MCF 10A (cell line): ENCODE measurements at places on chromosomes 3 and 15. TPM values are rescaled to one million over a fixed set of nuclear protein-coding genes. Genes with fewer than 3 reads are reported as not detected.

Gene PRICKLE2
- 9.6 and 11.4 TPM in 2 replicates for total RNA-seq

Gene WDR49
- 0.54 and 0.98 TPM in 2 replicates for total RNA-seq

Gene ALDH1A3
- 3.4 and 4.3 TPM in 2 replicates for total RNA-seq

Gene ADAMTSL3
- total RNA-seq = 1.2 TPM in 2 replicates

Gene AMT
- total RNA-seq = 3.7 and 4.9 TPM in 2 replicates

Gene KIF9
- 6.7 and 9.5 TPM in 2 replicates for total RNA-seq

Gene TTLL13
- 0.47 TPM in 1 of 2 replicates, not detected in the other for total RNA-seq

Gene SLC2A2
- not detected in 2 replicates for total RNA-seq

DNA sequence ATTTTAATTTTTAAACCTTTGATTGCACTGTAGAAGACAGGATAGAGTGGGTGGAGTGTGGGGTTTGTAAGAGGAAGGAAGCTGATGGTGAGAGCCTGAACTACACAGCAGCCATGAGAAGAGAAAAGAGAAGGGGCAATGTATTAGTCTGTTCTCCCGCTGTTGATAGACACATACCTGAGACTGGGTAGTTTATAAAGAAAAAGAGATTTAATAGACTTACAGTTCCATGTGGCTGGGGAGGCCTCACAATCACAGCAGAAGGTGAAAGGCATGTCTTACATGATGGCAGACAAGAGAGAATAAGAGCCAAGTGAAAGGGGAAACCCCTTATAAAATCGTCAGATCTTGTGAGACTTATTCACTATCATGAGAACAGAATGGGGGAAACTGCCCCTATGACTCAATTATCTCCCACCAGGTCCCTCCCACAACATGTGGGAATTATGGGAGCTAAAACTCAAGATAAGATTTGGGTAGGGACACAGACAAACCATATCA lies 37.3 kb downstream of the STARD5 start:
- H3K27ac ChIP-seq = no peak overlapping the region
- no peak for DNase-seq
- peaks cover 3% of the 10 kb centered on the region for H3K4me1 ChIP-seq
- peaks cover 17% of the 10 kb centered on the region for H3K27me3 ChIP-seq
- H3K4me3 ChIP-seq = no peak overlapping the region

GRCh38 chr15:75639709-75640482 lies at the start of gene IMP3:
TSS of gene IMP3 (minus strand) at chr15:75640224. CDS start at chr15:75640168, 56 bp downstream.
- peaks cover 33% of the 10 kb centered on the region for H3K36me3 ChIP-seq
- H3K27ac ChIP-seq = peak within 1 kb of the TSS; percentile 70
- no peaks in the 10 kb centered on the region for H3K27me3 ChIP-seq
- H3K4me1 ChIP-seq = peaks cover 18% of the 10 kb centered on the region
- peak; percentile 98 for DNase-seq

DNA sequence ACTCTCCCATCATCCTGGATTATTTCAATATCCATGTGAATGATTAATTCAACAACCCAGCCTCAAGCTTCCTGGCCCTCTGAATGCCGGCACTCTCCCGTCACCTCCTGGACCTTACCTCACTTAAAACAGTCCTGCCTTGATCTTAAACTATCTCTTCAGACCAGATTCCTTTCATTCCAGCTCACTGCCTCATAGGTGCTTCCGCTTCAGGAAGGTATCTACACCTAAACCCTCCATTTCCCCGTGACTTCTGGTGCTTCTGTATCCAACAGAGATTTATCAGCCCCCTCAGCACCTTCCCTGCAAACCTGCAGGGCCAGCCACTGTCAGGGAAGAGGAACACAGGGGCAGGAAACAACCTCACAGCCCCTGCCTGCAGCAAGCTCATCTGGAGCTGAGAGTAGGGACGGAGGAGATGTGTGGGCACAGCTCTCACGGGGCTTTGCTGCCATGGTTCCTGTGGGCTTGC lies 98.9 kb upstream of the TJP1 start:
- H3K4me3 ChIP-seq = peak overlapping the region; percentile 60
- no peaks in the 10 kb centered on the region for H3K36me3 ChIP-seq

DNA sequence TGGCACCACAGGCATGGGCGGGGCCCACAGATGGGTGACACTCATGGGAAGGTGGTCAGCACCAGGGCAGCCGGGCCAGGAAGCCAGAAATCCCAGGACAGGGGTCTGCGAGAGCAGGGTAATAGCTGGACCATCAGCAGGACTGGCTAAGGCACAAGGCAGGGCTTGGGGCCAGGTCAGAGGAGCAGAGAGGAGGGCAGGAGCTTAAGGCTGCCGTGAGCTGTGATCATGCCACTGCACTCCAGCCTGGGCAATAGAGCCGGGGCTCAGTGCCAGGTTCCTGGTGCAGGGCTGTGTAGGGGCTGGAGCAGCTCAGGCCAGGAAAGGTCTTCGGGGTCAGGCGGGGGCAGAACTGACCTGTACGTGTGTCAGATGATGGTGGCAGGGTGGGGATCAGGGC lies 64.2 kb upstream of the LINGO1 start:
- H3K36me3 ChIP-seq = no peaks in the 10 kb centered on the region
- H3K4me1 ChIP-seq = no peaks in the 10 kb centered on the region
- H3K27me3 ChIP-seq = peaks cover 72% of the 10 kb centered on the region
- no peak overlapping the region for H3K27ac ChIP-seq

- H3K27me3 ChIP-seq = no peaks in the 10 kb centered on the region
- H3K36me3 ChIP-seq = no peaks in the 10 kb centered on the region
- peak; percentile 1 for DNase-seq
- no peaks in the 10 kb centered on the region for H3K4me1 ChIP-seq
These were observed 375.8 kb upstream of the ARPP21 start for GRCh38 chr3:35263477-35263876.

DNA sequence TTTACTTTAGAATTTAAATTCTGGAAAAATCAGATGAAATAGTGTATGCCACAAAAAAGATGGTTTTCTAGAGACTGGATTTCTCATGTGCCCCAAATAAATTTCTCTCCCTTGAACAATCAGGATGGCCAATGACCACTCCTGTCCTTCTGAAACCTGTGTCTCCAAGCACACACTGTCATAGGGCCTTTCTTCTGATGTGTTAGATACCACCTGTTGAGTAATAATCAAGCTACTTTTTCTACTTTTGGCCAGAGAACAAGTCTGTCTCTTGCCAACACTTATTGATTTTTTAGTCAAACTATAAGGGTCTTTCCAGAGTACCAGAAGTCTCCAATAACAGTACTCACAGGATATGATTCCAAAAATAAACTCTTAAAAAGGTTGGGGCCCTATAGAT lies 16.1 kb upstream of the TFG start:
- H3K4me1 ChIP-seq = peaks cover 11% of the 10 kb centered on the region
- peaks cover 4% of the 10 kb centered on the region for H3K36me3 ChIP-seq
- no peak overlapping the region for H3K4me3 ChIP-seq
- no peak overlapping the region for H3K27ac ChIP-seq

DNA sequence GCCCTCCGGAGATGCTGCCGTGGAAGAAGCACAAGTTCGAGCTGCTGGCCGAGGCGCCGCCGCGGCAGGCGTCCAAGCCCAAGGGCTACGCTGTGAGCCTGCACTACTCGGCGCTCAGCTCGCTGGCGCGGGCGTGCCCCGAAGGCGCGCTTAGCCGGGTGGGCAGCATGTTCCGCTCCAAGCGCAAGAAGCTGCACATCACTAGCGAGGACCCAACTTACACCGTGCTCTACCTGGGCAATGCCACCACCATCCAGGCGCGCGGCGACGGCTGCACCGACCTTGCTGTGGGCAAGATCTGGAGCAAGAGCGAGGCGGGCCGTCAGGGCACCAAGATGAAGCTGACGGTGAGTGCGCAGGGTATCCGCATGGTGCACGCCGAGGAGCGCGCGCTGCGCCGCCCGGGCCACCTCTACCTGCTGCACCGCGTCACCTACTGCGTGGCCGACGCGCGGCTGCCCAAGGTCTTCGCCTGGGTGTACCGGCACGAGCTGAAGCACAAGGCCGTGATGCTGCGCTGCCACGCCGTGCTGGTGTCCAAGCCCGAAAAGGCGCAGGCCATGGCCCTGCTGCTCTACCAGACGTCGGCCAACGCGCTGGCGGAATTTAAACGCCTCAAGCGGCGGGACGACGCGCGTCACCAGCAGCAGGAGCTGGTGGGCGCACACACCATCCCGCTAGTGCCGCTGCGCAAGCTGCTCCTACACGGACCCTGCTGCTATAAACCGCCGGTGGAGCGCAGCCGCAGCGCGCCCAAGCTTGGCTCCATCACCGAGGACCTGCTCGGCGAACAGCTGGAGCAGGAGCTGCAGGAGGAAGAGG lies 1.3 kb downstream of the FAM43A start:
- H3K36me3 ChIP-seq = no peaks in the 10 kb centered on the region
- no peak for DNase-seq
- peaks cover 40% of the 10 kb centered on the region for H3K4me1 ChIP-seq
- no peaks in the 10 kb centered on the region for H3K27me3 ChIP-seq

- H3K4me3 ChIP-seq = no peak overlapping the region
- peaks cover 20% of the 10 kb centered on the region for H3K27me3 ChIP-seq
- H3K27ac ChIP-seq = no peak overlapping the region
- H3K36me3 ChIP-seq = peaks cover 5% of the 10 kb centered on the region
- H3K4me1 ChIP-seq = peaks cover 4% of the 10 kb centered on the region
These were observed 149.3 kb upstream of the CTDSPL start for GRCh38 chr3:37712421-37712820.

DNA sequence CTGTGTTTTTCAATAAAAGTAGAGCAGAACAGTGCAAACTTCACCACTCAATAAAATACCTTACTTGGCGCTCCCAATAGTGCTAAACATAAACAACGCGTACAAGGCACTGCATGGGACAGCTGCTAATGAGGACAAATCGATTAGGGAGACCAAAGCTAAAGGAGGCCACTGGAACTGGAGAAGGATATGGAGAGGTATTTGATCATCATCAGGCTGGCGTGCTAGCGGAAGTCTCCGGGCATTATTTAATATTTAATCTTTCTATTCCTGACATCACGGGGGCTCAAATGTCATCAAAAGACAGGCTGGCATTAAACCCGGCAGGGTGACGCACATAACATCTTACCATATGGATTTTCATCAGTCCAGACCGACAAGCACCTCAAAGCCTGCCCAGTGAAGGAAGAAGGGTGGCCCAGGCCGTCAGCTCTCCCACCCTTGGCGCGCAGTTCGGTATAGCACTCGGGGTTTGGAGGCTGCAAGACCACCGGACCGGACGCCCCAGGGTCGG lies 604 bp downstream of the CCPG1 start:
- peak overlapping the region; percentile 86 for H3K27ac ChIP-seq
- peak overlapping the region; percentile 82 for H3K4me3 ChIP-seq
- peaks cover 19% of the 10 kb centered on the region for H3K4me1 ChIP-seq
- DNase-seq = no peak
- H3K27me3 ChIP-seq = no peaks in the 10 kb centered on the region

DNA sequence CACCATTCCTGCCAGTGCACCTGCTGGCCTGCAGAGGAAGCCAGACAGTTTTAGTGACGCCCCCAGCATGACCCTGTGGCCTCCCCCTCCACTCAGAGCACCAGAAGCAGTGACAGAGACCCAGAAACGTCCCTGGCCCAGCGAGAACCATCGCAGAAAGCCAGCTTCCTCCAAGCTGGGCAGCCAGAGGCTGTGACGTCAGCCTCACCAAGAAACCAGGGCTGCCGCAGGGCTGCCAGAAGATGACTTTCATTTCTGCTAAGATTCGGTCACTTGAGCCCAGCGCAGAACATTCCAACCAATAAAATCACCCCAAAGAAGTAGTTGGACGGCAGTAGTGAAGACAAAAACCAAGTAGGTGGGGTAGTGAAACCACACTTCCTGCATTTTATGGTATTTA lies 29.6 kb upstream of the RPL32 start:
- H3K27me3 ChIP-seq = peaks cover 20% of the 10 kb centered on the region
- H3K36me3 ChIP-seq = no peaks in the 10 kb centered on the region
- no peak overlapping the region for H3K4me3 ChIP-seq
- DNase-seq = no peak

- no peaks in the 10 kb centered on the region for H3K36me3 ChIP-seq
- H3K27ac ChIP-seq = no peak overlapping the region
- no peak for DNase-seq
- peaks cover 6% of the 10 kb centered on the region for H3K4me1 ChIP-seq
- H3K27me3 ChIP-seq = no peaks in the 10 kb centered on the region
These were observed 96.5 kb downstream of the KCNAB1 start for GRCh38 chr3:156216852-156217251.

- H3K4me1 ChIP-seq = peaks cover 10% of the 10 kb centered on the region
- no peak for DNase-seq
- H3K27me3 ChIP-seq = no peaks in the 10 kb centered on the region
- no peaks in the 10 kb centered on the region for H3K36me3 ChIP-seq
- no peak overlapping the region for H3K27ac ChIP-seq
These were observed 810 bp upstream of the MEF2A start for GRCh38 chr15:99565049-99565298.

DNA sequence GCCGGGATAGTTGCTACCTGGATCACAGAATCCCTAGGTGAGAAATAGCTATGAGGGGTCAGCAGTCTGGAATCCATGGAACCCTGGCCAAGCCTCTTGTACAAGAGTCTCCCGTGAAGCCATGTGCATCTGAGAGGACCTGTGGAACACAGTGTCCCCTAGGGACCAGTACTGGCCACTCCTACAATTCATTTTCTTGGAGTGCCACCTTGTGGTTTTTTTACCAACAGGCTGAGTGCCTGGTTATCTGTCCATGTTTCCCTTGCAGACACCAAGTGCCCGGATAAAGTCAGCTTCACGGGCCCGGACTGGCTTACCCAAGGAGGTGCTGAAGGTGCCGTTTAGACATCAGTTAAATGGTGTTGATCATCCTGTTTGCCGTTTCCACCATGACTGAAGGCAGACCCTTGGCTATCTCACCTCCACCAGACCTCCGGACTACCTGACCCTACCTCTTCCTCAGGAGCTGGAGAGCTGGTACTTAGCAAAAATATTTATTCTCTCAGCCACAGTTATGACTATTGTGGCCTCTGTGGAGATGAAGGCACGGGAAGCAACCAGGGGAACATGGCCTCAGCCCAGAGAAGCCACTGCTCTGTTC lies 93.9 kb downstream of the RBPMS2 start:
- H3K4me3 ChIP-seq = no peak overlapping the region
- H3K27ac ChIP-seq = no peak overlapping the region
- no peaks in the 10 kb centered on the region for H3K27me3 ChIP-seq
- peaks cover 78% of the 10 kb centered on the region for H3K36me3 ChIP-seq
- DNase-seq = peak; percentile 68
- no peaks in the 10 kb centered on the region for H3K4me1 ChIP-seq

DNA sequence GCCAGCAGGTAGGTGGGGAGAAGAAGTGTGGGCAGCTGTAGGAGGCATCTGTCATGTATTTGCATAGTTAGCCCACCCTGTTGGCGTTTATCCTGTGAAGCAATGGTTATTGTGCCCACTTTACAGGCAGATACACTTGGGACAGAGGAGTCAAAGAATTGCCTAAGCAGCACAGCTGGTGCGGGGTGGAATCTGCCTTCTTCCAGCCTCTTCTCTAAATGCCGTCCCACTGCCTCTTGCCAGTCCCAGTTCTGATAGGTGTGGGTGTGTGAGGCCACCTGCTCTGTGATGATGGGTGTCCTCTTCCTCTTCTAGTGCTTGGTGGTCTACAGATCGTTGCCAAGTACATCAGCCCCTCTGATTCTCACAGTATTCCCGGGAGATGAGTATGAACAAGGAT lies 80.9 kb downstream of the ABHD5 start:
- H3K36me3 ChIP-seq = no peaks in the 10 kb centered on the region
- peaks cover 41% of the 10 kb centered on the region for H3K4me1 ChIP-seq
- no peaks in the 10 kb centered on the region for H3K27me3 ChIP-seq
- H3K4me3 ChIP-seq = no peak overlapping the region
- peak overlapping the region; percentile 63 for H3K27ac ChIP-seq
